ENCODE measurements at places on chromosomes 13 and 19. TPM values are rescaled to one million over a fixed set of nuclear protein-coding genes. Genes with fewer than 3 reads are reported as not detected.
A peak's percentile ranks its signal among the peaks of the same experiment; 100 is the strongest.

GRCh38 chr13:110012102-110012739 is 225.8 kb upstream of the IRS2 start:
- no peak for DNase-seq

- DNase-seq, result peak; percentile 54
Observed at GRCh38 chr13:72839831-72840426, 58.0 kb downstream of the PIBF1 start.

DNA sequence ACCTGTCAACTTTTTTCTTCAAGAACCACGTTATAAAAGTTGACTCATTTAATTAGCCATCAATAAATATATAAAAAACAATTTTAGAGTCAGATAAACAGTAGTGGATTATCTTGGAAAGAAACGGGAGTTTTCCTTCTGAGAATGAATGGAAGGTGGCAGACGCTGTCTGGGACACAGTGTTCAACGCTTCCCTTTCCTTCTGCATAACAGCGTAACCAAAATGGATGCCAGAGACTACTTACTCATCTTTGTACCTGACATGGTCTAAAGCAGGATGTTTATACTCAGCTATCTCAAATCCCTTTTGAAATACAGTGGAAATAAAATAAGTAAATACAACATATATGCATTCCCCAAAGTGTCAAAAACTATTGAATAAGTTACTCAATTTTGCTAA is 195.2 kb downstream of the LHFPL6 start:
- DNase-seq, result no peak

DNA sequence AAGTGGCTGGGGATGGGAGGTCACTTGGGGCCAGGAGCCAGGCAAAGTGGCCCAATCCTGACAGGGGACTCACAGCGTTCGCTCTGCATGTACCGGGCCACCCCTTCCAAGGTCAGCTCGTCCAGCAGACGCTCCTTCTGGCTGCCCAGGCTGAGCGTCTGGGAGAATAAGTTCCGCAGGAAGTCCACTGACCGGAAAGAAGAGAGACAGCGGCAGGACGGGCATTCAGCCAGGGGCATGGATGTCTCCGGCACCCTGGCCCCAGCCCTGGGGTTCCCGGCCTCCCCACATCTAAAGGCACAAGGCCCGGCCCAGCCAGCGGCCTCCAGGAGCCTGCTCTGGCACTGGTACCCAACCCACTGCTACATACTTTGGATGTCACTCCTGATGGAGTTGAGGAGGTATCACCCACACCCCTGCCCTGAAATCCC is 6.1 kb downstream of the SIRT2 start:
- DNase-seq, result no peak

GRCh38 chr19:6065685-6066374 is 44.5 kb downstream of the RFX2 start:
- DNase-seq, result peak; percentile 45

GRCh38 chr19:18100710-18101109 is 3.1 kb downstream of the MAST3 start:
- peak; percentile 95 for DNase-seq

Gene SHC2
- total RNA-seq, result 16.6 TPM

DNA sequence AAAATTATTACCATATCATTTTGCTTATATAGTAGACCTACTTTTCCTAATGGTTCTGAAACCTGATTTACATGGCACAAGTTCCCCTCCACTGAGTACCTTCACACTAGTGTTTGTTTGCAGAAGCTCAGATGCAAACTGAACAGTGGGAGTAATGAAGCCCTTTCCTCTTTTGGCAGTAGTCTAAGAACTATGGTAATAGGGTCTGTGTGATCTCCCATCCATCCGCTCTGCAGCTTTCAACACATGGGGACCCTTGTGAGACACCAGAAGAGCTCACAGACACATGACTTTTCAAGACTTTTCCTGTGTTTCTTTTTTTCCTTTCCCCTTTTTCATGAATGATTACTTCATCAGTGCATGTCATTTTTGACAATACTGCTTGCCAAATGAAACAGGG is 336.0 kb downstream of the ATP8A2 start:
- no peak for DNase-seq

GRCh38 chr13:38755793-38756192 is 68.9 kb downstream of the FREM2 start:
- no peak for DNase-seq

Gene SYDE1
- 19.3 TPM for total RNA-seq

Gene TUBA3C
- not detected for total RNA-seq

Gene COMMD6
- 142 TPM for total RNA-seq

- no peak for DNase-seq
Observed at GRCh38 chr13:112837371-112838037, 131.5 kb upstream of the MCF2L start.

- DNase-seq, result no peak
Observed at GRCh38 chr13:45441633-45442032, 23.1 kb upstream of the COG3 start.

DNA sequence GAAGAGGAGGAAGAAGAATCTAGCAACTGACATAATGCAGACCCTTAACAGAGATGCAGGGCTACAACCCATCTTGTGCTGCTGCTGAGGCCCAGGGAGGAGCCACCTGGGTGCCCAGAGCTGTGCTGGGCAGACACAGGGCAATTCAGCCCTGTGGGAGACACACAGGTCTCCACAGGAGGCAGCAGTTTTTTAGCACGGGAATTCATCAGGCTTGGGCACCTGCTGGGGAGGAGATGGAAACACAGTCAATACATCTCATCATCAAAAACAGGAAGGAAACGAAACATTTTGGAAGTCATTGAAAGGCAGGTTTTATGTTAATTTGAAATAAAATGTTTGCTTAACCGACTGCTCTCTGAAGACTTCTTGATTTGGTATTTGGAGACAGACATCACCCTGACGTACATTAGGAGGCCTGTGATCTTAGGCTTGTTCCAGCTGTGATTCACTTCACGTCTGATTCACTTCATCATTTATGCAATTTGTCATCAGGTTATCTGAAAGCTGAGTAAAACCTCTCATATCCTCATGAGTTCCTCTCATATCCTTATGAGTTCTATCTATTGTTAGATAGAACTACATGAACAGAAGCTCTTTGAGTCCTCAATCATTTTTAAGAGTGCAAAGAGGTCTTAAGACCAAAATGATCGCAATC is 77.4 kb downstream of the CYSLTR2 start:
- no peak for DNase-seq

GRCh38 chr13:67308004-67308772 is 78.1 kb upstream of the PCDH9 start:
- DNase-seq, result no peak

GRCh38 chr19:58450856-58451357 is 515 bp upstream of the ZNF324B start:
- no peak for DNase-seq

DNA sequence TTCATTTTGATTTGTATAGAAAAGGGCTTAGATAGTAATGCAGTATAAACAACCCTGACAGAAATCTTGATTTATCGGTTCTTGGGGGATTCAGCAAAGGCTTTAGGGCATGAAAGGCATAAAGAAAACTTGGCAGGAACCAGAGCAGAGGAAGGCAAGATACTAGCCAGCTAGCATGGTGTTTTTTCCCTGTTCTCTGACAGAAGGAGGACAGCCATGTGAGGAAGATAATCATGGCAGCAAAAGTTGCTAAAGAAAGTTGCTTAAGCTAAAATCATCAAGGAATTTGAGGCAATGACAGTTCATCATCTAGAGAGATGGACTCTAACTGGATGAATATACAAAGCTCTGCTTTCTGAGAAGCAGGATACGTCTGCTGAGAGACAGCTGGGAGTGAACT is 294.1 kb downstream of the KCNRG start:
- DNase-seq, result no peak

Gene GNG7
- 7.7 TPM for total RNA-seq

- DNase-seq, result no peak
Observed at GRCh38 chr13:44437356-44438233, 64.0 kb downstream of the SERP2 start.

DNA sequence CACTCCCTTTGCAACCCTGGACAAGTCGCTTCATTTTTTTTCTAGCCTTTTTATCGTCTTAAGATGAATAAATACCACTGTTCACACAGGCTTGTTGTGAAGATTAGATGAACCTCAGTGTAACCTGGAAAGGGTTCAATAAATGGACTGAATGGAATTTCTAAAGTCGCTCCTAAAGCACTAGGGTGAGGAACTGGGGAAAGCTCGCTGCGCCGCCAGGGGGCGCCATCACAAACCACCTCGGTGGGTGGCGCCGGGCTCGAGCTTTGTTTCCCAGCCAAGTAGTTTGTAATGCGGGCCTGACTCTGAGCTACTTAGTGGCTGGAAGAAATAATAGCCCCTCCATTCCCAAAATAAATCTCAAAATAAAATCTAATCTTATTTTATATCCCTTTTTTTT is 2.2 kb upstream of the CEACAM6 start:
- DNase-seq, result peak; percentile 65

DNA sequence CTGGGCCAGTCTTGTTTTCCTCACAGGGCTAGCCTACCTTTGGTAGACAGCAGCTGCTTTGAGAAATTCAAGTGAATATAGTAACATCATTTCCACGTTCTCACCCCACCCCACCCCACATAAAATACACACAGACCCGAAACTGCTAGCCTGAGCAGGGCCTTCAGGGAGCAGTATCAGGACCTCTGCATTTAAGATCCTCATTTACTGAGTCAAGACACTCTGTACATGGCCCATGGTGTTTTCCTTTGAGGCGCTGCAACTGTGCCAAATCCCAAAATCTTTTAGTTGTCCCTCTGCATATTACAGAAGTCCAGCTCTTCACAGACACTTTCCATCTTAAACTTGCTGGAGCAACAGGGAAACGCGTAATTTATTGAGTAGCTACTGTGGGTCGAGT is 43.0 kb downstream of the ESD start:
- no peak for DNase-seq

DNA sequence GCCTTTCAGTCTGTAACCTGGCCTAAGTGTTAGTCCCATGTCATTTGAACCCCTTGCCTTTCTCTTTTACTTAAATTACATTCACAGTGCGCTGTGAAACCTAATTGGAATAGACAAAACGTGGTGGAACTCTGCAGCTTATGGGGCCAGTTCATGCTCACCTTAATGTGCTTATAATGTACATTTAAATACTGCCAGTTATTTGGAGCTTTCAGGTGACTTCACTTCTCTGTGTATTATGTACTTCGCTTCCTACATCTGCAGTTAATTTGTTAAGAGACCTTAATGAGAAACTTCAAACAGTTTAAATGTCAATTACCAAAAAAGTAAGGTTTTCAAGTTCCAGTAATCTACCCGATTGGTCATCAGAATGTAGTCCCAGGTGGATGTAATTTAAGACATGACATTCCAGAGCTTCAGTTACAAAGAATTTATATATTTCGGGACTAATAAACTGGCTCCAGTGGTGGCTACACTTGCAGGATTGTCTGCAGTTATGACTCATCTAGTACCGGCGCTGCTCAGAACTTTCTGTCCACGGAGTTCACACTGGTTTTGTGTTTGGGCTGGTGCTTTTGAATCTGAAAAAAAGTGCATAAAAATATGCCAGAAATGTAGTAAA is 125.3 kb downstream of the TM9SF2 start:
- DNase-seq, result no peak

DNA sequence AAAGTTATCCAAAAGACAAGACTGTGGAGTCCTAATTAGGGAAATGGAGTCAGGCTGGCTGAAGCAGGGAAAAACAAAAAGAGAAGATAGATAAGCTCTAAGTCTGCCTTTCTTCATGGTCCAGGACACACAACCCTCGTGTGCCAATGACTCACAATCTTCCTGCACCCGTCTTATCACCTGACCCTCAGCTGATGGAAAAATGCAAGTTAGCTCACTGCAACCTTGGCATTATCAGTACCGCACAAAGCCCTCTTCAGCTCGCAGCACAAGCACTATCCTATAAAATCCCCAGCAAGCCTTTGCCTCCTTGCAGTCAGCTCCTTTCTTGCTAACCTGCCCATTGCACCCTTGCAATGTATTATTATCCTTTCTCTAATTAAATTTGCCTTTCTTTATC is 4.3 kb downstream of the OR7A5 start:
- DNase-seq, result no peak

- DNase-seq, result no peak
Observed at GRCh38 chr13:26485786-26486185, 71.7 kb upstream of the WASF3 start.

- no peak for DNase-seq
Observed at GRCh38 chr13:64457976-64458375, 2772.2 kb downstream of the PCDH9 start.

Gene FBXO17
- 25.5 TPM for total RNA-seq

GRCh38 chr19:22286151-22286810 is at the start of gene ZNF729:
TSS of gene ZNF729 (plus strand) at chr19:22286441. CDS start at chr19:22286526, 85 bp downstream.
- no peak for DNase-seq

DNA sequence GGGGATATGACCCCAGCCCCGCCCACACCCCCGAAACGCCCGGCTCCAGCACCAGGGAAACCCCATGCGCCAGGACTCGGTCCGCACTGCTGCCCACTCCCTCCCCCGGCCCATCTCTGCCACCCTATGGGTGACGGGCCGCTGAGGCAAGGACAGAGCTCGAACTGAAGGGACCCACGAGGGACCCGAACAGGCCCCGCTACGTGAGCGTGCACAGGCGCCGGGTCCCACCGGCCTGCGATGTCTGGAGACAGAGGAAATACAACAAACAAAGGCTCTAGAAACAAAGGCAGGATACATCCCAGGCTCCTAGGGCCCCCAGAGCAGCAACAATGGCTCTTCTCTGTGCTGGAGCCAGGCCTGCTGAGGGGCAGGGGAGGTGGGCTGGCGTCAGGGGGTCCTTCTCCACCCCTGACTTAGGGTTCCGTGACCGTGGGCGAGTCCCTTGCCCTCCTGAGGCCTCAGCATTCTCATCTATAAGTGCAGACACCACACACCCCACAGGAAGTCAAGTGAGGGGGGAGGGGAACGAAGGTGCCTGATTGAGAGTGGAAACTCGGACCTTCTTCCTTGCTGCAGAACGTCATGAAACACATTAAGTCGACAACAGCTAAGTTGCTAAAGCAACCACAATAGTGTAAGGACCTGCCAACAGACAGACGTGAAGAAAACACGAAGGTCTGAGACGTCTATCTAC is 3.1 kb downstream of the ABHD17A start:
- DNase-seq, result peak; percentile 25

Gene GADD45B
- 13.5 TPM for total RNA-seq

- DNase-seq, result peak; percentile 82
Observed at GRCh38 chr13:98200211-98200878, 23.3 kb upstream of the RNF113B start.

Gene CGB2
- total RNA-seq, result 0.77 TPM

DNA sequence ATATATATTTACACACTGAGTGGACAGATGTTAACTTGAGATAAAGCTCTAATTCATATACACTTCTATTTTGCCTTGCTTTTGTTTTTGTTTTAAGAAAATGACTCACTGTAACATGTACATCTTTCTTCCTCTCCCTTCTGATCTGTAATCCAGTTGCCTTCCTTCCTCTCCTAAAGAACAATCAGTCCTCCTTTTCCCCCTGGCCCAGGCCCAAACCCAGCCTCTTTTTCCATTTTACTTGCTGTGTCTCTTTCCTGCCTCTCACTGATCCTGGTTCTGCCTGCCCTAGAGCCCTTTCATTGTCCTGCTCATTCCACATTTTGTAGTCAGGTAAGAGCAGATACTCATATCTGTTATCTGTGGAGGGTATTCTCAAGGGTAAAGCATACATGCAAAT is 50.8 kb downstream of the ZAR1L start:
- no peak for DNase-seq

GRCh38 chr13:99228737-99229691 is 28.4 kb downstream of the UBAC2 start:
- no peak for DNase-seq

Gene CLEC17A
- total RNA-seq, result not detected
